Thoracic aorta endothelial cell (primary cell): ENCODE measurements at places on chromosomes 2 and 18. TPM values are rescaled to one million over a fixed set of nuclear protein-coding genes. Genes with fewer than 3 reads are reported as not detected.

Gene RNF125
- 1.5 and 1.6 TPM in 2 replicates for total RNA-seq

Gene ALPP
- not detected in 2 replicates for total RNA-seq

Gene IL36G
- not detected in 2 replicates for total RNA-seq

Gene GPR39
- 0.13 TPM in 1 of 2 replicates, not detected in the other for total RNA-seq

Gene EXOC6B
- 38.2 and 54.7 TPM in 2 replicates for total RNA-seq

Gene TPGS2
- 194 and 204 TPM in 2 replicates for total RNA-seq

Gene FBXO48
- total RNA-seq = 0.72 and 0.80 TPM in 2 replicates

Gene GAREM2
- 1.1 TPM in 2 replicates for total RNA-seq

Gene OXER1
- total RNA-seq = not detected in 2 replicates

Gene RUFY4
- not detected in 2 replicates for total RNA-seq

Gene TSGA10
- total RNA-seq = 1.3 and 2.7 TPM in 2 replicates

Gene FHL2
- total RNA-seq = 81.8 and 110 TPM in 2 replicates

Gene FAM124B
- total RNA-seq = 94.2 and 125 TPM in 2 replicates
